Ecto neural progenitor cell (in vitro differentiated cells): ENCODE measurements at places on chromosomes 3 and 15.

DNA sequence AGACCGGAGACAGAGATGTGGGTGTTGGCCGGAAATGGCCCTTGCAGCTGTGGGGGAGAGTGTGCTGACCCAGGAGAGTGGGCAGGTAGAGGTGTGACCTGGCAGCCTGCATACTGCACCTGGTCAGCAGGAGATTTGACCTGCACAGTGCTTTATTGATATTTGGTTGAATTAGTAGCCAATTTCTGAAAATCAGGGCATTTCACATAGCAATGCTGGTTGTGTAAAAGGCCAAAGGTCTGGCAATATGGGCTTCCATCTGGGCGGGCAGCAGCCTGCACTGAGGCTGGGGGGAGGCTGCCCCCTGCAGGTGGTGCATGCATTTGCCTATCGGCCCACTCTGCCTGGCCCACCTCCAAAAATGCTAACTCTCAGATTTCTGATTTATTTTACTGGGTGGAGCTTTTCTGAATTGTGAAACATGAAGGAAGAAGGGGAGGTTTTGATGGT, 9.4 kb upstream of the MGLL start:
- DNase-seq, result peak; percentile 62

DNA sequence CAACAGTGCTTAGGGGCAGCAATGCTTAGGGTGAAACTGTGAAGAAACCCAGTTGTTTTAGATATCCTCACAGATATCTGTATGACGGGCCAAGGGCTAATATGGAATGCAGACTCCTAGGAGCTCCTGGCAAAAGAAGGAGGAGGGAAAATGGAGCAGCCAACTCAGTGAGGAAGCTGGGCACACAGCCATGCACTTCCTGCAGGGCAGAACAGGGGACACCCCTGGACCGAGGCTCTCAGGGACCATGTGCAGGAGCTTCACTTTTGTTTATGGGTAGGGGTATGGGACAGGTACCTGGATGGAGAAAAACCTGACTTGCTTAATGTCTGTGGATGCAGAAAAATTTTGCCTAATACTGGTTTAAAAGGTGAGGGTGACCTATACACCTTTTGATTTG, 20.2 kb downstream of the NIPA1 start:
- no peak for DNase-seq

GRCh38 chr15:73367624-73368300, 996 bp downstream of the HCN4 start:
- peak; percentile 63 for DNase-seq

GRCh38 chr3:113354307-113354706, 87.0 kb downstream of the CFAP44 start:
- no peak for DNase-seq

- DNase-seq, result no peak
These were observed 69.8 kb upstream of the SLC4A7 start for GRCh38 chr3:27553886-27554540.

DNA sequence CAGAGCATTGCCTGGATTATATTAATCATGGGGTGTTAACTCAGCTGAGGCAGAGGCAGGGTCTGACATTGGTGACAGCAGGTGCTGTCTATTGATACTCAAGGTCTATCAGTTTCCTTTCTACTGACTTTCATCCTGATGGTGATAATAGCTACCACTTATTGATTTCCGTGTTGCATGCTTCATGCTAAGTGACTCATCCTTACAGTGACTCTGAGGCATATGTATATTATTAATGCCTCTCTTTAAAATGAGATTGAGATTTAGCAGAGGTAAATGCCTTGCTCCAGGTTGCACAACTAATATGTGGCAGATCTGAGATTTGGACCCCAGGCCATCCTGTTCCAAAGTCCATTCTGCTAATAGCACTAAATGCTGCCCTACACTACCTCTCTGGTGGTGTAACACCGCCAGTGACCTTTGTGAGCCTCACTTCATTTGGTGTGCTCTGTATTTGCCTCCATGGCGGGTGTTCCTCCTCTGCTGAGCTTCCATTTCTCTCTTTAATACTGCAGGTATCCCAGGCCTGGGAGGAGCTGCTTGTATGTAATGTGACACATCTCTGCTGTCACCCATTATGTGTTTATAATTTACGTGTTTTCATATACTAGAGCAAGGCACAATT, 50.4 kb downstream of the GPR171 start:
- no peak for DNase-seq

- DNase-seq, result no peak
These were observed 21.3 kb upstream of the SEC62 start for GRCh38 chr3:169945313-169945712.

- DNase-seq, result no peak
These were observed 1202.7 kb downstream of the OTOL1 start for GRCh38 chr3:162699291-162699690.

DNA sequence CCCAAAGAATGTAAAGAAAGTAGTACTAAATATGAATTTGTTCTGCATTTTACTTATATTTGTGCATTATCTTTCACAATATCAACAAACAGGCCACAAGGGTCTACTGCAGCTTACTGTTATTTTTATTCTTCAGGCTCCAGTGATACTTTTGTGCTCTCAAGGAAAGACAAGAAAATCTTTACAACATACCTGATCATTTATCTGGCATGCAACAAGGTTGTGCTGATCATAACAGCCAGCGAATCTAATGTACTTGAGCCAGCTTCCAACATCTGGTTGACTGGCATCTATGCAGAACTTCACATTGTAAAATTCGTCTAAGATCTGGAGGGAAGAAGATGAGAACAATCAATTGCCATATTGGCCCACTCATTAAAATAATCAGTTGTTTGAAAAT, 520.0 kb downstream of the MECOM start:
- DNase-seq, result no peak

DNA sequence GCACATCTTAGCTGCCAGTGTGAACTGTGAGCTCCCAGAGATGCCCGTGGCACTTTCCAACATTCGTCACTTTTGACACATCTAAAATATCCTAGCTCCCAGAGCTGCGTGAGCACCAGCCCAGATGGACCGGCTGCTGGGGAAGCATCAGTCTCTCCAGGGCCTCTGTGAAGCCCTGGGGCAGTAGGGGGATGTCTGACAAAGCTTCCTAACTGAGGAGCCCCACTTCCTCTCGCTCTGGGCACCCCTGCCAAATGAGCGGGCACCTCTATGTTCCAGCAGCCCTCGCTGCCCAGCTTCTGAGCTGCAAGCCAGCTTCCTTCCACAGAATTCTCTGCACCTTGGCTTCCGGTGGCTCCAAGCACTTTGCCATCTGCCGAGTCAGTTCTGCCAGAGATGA, 91.1 kb downstream of the LIPC start:
- no peak for DNase-seq

DNA sequence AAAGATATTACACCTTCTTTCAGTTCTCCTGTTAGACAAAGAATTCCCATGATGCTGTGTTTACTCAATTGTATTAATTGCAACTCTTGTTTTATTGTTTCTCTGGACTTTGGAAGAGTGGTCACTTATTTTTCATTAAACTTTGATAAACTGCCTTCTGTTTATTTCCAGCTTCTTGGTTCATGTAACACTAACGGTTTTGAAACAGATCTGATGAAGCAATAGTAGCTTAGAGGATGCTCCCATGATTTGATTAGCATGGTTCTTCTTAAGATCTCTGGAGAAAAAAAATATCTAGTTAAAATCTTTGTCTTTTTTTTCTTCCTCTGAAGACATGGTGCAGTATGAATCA, 90.1 kb downstream of the FNDC3B start:
- DNase-seq, result no peak

GRCh38 chr3:56131974-56132590, 336.2 kb downstream of the ERC2 start:
- DNase-seq, result peak; percentile 53

- DNase-seq, result no peak
These were observed 8.3 kb downstream of the ACKR4 start for GRCh38 chr3:132605374-132605792.

GRCh38 chr3:165056510-165056909, 21.8 kb downstream of the SI start:
- no peak for DNase-seq

GRCh38 chr3:184986366-184986889, 166.4 kb downstream of the C3orf70 start:
- no peak for DNase-seq

DNA sequence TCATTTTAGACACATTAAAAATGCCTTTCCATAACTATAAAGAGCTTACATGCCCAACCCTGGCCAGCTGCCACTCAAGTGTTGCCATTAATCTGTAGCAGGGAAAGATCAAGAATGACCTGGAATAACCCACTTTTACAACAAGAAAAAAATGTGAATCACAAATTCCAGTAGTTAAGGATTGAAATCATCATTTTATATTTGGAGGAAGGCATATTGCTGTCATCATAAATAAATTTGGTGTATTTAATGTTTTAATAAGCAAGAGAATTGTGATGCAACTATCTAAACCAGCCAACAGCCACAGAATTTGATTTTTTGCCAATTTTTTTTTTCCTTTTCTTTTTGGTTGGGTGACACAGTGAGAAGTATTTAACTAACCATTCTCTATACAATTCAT, 240.0 kb upstream of the SEMA6D start:
- DNase-seq, result no peak

GRCh38 chr15:78179286-78179840, 30.2 kb downstream of the IDH3A start:
- no peak for DNase-seq

DNA sequence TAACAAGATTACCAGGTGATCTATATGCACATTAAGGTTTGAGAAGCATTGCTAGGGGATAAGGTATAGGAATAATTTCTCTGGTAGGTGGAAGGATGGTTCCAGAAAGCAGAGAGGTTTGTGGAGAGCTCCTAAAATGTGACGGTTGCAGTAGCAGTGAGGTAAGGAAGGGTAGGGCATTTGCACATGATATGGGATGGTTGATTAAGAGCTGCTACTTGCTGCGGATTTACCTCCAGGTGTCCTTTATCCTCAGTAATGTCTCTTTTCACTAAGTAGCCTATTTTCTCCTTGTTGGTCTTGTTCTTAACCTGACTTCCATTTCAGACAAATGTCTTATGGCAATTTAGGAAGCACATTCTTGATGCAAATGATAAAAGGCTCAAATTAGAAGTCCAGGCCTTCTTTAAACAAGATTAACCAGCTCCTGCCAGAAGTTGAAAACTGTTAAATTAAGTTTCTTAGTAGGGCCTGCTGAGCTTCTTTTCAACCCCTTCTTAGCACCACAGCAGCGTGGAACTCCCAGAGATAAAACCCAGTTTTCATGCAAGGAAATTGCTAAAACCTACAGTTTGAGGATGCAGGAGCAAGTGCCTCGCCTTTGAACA, 231.1 kb upstream of the GADL1 start:
- no peak for DNase-seq

DNA sequence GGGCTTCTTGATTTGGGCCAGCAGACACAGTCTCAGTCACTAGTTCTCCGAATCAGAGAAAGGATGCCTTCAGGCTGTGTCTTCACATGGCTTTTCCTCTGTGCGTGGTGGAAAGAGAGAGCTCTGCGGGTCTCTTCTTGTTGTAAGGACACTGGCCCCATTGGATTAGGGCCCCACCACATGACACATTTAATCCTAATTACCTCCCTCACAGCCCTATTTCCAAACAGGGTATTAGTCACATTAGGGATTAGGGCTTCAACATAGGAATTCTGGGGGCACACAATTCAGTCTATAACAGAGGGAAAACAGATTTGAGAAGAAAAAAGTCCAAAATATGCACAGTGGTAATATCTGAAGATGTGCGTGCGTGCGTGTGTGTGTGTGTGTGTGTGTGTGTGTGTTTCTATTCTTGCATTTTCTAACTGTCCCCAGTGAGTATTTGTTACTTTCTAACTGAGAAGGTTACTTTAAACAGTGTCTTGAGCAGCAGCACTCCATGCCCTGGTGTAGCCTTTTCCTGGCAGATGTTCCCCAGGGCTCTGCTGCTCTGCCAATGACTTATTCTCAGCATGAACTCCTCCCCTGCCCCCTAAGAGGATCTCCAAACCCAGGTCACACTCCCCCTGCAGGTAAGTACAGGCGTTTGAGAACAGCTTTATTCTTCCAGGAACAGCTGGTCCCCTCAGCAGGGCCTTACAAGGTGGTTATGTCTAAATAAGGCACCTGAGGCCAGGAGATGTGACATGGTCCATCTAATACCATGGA, 72.9 kb downstream of the RPL39L start:
- peak; percentile 44 for DNase-seq

- no peak for DNase-seq
These were observed 21.6 kb downstream of the RLBP1 start for GRCh38 chr15:89199746-89200145.

DNA sequence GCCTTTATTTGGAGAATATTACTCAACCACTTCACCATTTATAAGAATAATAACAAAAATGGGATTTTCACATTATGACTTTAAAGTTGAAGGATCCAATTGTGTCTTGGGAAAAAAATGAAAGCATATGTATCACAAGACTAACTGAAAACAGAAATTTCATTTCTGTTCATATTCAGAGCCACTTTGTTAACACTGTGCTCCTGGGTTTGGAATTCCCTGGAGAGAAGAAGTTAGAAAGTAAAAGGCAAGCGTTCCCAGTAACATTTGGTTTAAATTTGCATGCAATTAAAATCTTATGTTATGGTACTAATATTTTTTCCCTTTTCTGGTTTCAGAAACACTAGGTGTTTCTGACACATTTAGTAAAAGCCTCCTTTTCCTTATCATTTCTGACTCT, 230.8 kb downstream of the RBMS3 start:
- no peak for DNase-seq

DNA sequence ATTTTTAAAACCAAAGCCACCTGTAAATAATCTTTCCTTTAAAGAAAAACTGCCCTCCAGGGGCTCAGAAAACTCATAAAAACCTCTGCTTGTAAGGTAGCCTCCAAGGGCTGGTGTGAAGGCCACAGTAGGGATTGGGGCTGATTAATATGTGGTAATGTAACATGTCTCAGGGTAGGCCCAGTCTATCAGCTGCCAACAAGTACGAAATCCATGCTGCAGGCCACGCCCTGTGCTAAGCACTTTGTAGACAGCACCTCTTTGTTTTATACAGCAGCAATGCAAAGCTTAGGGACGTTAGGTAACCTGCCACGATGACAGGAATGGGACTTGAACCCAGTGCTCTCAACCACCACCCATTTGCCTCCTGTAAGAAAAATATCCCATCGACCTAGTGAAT, 65.6 kb upstream of the PRICKLE2 start:
- no peak for DNase-seq

DNA sequence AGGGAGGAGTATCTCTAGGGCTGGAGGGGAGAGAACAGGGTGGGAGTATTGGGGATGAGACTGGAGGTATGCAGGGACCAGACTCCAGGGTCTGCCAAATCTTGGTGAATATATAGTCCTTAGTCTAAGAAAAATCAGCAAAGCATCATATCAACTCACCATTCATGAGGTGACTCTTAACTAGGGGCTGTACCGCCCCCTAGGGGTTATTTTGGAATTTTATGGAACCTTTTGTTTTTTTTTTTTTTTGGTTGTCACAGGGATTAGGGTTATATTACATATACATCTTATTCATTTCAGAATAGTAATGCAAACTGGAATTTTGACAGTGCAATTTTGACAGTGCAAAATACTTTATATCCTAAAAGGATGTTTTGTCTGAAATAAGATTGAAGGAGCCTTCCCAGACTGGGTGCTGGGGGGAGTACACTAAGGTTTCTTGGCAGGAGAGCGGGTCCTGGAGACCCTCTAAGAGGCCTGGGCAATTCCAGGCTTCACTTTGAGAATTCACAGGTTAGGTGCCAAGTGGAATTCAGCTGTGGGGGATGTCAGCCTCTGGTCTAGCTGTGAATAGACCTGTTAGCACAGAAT, 7.5 kb downstream of the CMTM7 start:
- DNase-seq, result no peak
